Stimulated activated CD4-positive, alpha-beta T cell treated with anti-CD3 and anti-CD28 coated beads, Interleukin-2, amount 100 ng/mL, for 24 hours (primary cell): ENCODE measurements at places on chromosomes 5 and 9.

DNA sequence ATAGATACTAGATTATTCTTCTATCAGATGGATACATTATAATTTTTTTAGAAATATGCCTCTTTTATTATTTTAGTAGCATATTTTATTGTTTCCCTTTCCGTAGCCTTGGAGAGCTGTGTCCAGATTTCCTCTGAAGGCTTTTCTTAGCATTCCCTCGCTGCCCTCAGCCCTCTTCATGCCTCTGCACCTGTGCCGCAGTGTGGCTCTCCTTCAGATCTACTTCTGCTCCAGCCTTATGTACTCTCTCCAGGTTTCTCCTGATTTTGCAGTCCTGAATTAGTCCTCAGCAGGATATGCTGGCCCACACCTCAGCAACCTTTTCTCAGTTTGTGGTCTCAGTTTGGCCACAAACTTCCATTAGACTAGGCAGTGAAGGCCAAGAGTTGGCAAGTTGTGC is 1052.0 kb downstream of the TAF11L14 start:
- DNase-seq, result no peak

DNA sequence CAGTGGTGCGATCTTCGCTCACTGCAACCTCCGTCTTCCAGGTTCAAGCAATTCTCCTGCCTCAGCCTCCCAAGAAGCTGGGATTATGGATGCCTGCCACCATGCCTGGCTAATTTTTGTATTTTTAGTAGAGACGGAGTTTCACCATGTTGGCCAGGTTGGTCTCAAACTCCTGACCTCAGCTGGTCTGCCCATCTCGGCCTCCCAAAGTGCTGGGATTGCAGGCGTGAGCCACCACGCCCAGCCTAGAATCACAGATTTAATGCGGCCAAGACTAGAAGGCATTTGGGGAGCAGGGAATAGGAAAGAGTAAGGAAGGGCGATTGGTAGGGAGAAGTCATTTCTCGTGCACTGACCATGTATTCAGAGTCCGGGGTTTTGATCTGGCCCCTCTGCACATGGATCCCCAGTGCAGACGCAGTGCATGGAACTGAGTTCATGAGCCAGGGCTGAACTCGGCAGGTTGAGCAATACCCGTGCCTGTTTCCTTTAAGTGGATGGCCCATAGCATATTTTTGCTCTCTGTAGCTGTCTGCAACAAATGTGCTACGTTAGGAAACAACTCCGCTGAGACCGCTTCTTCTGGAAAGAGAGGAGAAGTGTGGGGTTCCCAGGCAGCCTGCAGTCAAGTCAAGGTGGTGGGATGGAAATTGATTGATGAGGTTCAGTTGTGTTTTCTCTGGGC is 3.4 kb upstream of the HMCN2 start:
- no peak for DNase-seq

DNA sequence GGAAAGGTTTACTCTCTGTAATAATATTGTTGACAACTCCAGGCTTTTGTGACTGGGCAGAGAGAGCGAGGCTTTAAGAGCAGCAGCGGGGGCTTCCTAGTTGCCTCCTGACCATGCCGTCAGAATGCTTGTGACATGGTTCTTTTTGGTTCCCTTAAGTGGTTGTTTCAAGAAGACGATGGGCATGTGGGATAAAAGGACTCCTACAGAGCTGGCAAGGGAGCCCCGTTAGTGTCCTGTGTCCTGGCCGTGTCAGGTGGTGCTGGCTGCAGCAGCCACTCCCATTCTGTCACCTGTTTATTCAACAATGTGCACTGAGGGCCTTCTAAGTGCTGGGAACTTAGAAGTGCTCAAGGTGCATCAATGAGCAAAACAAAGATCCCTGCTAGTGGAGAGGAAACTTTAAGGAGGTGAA is 19.7 kb downstream of the LCP2 start:
- DNase-seq, result no peak

DNA sequence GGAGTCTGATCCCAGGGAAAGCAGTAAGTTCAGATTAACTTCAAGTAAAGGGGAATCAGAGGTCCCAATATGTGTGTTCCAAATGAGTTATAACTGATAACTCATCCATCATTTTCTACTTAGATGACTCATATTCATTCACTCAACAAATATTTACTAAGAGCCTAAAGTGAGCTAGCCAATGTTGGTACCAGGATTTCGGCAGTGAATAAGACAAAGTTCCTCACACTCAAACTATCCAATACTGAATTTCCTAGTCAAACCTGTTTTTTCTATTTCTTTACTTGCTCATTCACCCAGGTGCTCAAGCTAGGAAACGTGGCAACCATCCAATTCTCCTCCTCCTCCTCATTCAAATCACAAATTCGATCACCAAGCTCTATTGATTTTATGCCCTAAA is 25.8 kb downstream of the FBXW2 start:
- no peak for DNase-seq

DNA sequence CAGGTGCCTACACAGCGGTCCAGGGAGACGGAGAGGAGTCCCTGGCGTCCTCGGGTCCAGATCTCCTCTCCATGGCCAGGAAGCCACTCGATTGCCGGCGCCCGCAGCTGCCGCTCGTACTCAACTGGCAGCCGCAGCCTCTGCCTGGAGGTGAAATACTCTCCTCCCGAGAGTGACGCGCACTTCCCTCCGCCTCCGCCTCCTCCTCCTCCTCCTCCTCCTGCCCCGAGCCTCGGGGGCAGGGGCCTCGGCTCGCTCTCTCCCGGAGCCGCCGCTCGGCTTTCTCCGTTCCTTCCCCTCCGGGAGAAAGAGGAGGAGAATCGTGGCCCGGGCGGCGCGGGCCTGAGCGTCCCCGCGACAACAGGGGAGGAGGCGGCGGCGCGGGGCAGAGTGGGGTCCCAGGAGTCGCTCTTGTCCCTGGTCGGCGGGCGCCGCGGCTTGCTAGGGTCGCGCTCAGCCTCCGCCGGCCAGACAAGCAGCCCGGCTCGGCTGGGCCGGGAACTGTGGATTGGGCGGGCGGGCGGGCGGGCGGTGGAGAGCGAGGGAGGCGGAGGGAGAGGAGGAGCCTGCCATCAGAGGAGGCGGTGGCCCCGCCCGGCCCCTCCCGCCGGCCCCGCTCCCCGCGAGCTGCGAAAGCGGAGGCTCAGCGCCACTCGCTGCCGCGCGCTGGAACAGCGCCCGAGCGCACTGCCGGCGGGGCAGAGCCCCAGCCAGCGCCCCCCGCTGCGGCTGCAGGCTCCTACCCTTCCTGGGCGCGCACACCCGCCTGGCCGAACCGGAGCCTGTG is at the start of gene CEMIP2:
CEMIP2 (minus strand) TSS at position 126 of the 787 bp plus-strand sequence. CDS start 18,140 bp downstream, outside the sequence.
- DNase-seq, result peak; percentile 89

DNA sequence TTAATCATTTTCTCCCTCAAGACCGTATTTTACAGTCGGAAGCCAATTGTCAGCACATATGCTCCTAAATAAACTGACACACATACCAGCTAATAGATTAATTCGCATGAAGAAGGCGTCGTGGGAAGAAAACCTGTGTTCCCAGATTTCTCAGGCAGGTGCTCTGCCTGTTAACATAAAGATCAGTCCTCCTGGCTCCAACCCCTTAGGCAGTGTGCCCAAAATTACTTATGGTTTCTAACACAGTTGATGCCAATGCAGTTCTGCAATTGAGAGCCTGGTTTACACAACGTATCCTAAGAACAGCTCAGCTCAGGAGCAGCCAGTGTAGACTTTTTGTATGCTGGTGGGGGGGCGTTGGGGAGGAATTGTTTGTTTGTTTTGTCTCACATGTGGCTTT is 208.3 kb downstream of the ENC1 start:
- DNase-seq, result no peak

- no peak for DNase-seq
Measured at GRCh38 chr5:146440870-146441495, 6.2 kb upstream of the TCERG1 start.

GRCh38 chr5:139842321-139842720 is 46.7 kb downstream of the PSD2 start:
- DNase-seq, result no peak

- DNase-seq, result no peak
Measured at GRCh38 chr9:3807601-3808000, 281.8 kb upstream of the RFX3 start.

DNA sequence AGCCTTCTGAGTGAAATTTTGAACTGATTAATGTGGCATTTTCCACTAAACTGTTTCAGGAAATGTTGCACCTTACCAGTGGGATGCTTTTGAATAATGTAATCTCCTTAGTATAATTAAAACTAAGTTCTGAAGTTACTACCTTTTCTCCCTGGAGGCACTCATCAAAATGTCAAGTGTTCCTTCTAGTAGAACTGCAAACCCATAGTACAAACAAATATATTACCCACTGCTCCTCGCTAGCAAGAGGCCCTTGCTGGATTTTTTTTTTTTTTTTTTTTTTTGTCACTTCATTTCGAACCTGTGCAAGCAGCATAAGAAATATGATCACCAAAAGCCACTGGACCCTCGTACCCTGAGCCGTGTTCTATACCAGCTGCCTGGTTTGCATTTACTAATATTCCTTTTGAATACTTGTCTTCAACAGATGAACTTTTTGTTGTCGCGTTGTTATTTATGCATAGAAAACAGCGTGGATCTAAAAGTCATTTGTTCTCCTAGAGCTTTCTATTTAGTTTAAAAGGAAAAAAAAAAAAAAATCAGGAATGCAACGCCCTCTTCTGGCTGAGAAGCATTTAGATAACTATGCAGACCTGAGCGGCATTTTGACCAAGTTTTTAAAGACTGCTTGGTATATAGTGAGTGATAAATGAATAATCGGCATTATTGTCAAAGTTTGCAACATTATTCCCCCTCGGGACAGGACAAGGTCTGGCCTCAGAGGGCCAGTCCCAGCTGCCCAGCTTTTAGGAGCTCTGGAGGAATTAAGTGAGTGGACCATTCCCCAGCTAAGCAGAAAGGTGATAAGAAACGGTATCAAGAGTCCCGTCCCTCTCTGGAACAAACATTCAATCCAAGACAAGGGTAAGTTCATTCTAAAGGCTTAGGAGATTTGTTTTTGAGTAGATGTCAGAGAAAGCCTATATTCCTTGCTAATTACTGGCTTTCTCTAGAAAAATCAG is 162.5 kb upstream of the KIF2A start:
- DNase-seq, result no peak

DNA sequence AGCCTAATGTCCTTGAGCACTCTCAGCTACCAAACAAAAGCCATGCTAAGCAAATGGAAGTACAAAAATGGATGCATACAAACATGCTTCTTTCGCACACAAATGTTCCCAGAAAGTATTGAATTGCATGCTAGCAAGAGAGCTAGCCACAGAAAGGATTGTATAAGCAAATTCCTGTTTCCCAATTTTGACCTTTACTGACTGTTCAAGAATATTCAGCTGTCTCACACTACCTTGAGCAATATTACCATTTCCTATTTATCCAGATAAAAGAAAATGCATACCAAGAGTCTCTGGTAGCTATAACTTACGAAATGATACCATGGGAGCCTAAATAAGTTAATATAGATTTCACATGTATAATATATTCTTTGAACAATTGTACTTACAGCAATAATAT is 264.6 kb downstream of the TMEM167A start:
- no peak for DNase-seq

GRCh38 chr9:12790001-12790400 is 15.2 kb downstream of the LURAP1L start:
- no peak for DNase-seq
